ENCODE measurements at places on chromosomes 1 and 21.

DNA sequence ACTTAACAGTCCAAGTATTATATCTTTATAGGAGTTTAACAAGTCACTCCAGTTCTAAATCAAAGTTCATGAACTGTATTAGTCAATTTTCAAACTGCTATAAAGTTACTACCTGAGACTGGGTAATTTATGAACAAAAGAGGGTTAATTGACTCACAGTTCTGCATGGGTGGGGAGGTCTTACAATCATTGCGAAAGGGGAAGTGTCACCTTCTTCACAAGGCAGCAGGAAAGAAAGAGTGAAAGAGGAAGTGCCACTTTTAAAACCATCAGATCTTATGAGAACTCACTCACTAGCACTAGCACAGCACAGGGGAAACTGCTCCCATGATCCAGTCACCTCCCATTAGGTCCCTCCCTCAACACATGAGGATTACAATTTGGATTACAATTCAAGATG lies 70.0 kb downstream of the CLCA4 start:
- DNase-seq, result no peak

DNA sequence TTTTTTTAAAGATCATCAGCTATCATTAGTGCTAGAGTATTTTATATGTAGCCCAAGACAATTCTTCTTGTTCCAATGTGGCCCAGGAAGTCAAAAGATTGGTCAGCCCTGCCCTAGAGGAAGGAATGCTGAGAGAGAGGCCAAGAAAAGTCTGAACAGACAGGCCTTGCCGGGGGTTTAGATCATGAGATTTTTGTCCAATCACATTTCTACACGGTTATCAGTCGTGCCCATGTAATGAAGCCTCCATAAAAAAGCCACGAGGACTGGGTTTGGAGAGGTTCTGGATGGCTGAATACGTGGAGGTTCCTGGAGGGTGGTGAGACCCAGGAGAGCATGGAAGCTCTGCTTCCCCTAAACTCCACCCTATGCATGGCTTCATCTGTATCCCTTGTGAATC lies 24.3 kb upstream of the ENO1 start:
- DNase-seq, result no peak

GRCh38 chr1:85550784-85551516 lies 29.6 kb upstream of the CCN1 start:
- DNase-seq, result no peak

GRCh38 chr21:20703112-20703767 lies 295.0 kb upstream of the NCAM2 start:
- no peak for DNase-seq

- no peak for DNase-seq
These were observed 19.5 kb downstream of the ZNF695 start for GRCh38 chr1:246988316-246988715.

DNA sequence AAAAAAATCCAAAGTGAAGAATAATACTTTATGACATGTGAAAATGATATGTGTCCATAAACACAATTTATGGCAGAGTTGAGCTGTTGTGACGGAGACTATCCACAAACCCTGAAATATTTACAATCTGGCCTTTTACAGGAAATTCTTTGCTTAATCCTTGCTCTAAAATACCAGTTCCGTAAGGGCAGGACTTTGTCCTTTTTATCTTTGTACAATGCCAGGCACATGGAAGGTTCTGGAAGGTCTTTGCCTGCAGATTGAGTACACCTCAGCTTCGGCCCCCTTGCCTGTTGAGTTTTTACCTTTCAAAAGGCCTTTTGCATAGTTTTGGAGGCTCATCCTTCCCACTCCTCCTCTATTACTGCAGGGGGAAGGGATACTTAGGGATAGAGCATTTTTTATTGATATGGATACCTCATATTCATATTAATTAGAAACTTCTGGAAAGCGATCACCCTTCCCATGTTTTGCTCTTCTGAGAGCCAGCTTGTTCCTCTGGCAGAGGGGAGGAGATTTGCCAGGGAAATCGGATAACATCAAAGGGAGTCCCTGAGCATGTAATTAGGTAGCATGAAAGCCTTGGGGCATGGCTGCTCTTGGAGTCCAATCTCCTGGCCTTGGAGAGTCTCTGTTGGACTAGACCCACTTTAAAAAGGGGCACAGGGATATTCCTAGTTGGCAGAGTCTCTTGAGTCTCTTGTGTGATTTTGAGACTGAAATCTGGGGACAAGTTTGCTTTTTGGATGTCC lies 217.1 kb downstream of the KCNJ6 start:
- DNase-seq, result no peak

DNA sequence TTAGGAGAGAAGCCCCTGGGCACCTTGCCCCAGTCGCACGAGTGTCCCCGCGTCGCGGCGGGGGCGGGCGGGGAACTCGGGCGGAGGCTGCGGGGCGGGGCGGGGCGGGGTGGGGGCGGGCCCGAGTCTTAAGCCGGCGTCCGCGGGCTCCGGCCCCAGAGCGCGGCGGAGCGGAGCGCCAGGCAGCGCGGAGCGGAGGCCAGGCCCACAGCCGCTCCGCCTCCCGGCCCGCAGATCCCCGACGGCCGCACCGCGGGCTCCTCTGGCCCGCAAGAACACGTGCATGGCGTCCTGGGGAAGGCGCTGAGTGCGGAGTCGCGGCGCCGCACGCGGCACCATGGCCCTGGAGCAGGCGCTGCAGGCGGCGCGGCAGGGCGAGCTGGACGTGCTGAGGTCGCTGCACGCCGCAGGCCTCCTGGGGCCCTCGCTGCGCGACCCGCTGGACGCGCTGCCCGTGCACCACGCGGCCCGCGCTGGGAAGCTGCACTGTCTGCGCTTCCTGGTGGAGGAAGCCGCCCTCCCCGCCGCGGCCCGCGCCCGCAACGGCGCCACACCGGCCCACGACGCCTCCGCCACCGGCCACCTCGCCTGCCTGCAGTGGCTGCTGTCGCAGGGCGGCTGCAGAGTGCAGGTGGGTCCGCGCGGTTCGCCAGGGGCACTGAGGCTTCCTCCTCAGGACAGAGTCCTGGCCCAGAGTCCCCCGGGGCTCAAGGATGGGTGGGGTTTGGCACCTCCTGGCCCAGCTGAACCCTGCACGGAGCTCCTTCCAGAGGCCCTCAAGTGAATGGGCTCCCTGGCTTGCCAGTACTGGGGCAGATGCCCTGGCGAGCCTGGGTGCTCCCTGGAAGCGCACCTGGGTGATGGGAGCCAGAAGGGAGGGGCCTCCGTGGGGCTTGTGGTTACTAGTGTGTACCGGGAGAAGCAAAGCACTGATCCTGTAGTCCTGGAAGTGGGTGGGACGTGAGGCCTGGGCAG lies at the start of gene ESPN:
ESPN (plus strand) TSS at position 158 of the 975 bp plus-strand sequence; CDS start at position 338, 180 bp downstream.
- DNase-seq, result no peak
